ENCODE measurements at places on chromosomes 2 and 18.

- DNase-seq: no peak
These were observed 51.0 kb downstream of the PRELID3A start for GRCh38 chr18:12458771-12459170.

DNA sequence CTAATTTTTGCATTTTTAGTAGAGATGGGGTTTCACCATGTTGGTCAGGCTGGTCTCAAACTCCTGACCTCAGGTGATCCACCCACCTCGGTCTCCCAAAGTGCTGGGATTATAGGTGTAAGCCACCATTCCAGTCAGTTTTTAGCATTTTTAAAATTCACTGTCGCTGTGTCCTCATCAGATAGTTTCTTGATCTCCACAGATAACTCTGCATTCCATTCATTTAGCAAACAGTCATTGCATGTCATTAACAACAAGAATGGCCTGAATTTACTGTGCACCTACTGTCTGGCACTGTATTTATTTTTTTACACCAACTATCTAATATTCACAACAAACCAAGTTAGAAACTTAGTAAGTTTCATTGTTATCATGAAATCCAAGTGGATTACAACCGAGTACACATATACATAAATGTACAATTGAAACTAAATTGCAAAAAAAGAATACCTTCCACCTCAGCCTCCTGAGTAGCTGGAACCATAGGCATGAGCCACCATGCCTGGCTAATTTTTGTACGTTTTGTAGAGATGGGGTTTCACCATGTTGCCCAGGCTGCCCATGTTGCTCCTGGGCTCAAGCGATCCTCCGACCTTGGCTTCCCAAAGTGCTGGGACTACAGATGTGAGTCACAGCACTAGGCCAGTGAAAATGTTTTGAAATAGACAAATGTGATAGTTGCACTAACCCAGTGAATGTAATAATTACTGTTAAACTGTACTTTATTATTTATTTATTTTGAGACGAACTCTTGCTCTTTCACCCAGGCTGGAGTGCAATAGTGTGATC lies 4.3 kb downstream of the MCEE start:
- DNase-seq: no peak

GRCh38 chr2:76642129-76642528 lies 880.0 kb downstream of the LRRTM4 start:
- no peak for DNase-seq

DNA sequence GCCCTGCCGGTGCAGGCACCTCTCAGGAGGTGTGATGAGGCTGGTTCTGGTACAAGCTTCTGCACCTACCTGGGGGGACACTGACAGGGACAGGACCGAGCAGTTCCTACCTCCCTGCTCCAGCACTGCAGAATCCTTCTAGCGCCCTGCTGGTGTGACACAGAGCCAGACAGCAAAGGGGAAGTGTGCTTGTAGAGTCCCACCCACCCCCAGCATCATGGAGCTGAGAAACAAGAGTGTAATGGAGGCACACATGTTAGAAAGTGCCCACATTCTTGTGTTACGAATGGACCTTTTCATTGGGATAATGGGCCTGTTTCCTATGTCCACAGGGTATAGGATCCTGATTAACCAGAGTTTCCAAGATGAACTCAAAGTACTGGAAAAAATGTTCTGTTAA lies 38.3 kb downstream of the OXER1 start:
- DNase-seq: no peak

DNA sequence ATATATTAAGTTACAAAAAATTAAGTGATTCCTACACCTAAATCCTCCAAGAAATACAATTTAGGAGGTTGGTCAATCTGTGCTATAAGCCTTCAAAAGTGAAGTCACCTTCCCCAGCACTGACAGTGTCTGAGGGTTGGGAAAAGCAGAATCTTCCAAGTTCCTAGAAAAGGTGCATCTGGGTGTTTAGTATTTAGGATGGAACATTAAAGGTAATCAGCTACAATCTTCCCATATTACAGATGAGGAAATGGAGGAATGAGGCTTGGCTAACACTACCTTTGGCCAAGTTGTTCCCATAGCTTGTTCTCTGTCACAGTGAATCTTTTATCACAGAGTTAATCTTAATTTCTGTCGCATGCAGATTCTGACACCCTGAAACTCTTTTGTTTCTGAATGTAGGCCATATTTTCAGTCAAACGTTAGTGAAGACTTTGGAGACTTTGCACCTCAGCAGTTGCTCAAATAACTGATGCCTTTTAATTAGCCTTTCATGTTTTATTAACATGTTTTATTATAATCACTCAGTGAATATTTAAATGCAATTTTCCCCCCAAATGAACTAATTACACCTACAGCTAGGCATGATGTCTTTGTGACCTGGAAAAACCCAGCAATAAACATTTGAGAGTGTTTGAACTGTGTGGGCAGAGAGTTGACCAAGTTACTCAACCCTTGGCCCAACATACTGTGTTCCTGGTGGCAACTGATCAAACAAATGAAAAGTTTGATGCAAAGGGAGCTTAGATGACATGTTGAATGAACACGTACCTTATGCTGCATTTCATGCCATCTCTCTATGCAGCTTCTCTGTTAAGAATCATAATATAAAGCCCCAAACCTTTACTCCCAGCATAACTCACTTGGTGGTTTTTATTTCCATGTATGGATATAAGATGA lies 17.6 kb downstream of the FN1 start:
- DNase-seq: no peak

DNA sequence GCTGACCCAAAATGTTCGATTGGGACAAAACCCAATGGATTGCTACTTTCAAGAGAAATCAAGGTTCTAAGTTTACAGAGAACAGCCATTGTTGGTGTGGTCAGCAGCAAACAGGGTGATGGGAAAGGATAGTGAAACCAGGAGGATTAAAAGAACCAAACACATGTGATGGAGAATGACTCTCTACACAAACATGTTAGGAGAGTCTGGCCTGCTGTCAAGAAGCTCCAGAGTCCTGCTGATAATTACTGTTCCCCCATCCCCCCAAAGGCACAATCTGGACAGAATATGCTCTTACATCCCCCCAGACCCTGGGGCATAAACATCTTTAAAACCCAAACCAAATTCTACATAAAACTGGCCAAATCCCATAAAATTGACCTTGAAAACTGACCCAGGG lies 32.0 kb upstream of the ACYP2 start:
- DNase-seq: no peak

GRCh38 chr2:111663471-111664274 lies 220.3 kb downstream of the ANAPC1 start:
- no peak for DNase-seq

GRCh38 chr2:47388888-47389287 lies 14.1 kb upstream of the MSH2 start:
- DNase-seq: no peak

GRCh38 chr18:79679552-79680099 lies at the start of gene CTDP1:
Gene CTDP1, plus strand, starts transcription at chr18:79679803. Its CDS starts 145 bp downstream, at chr18:79679948.
- DNase-seq: peak; percentile 81

GRCh38 chr2:153601812-153602211 lies 123.2 kb upstream of the RPRM start:
- no peak for DNase-seq

DNA sequence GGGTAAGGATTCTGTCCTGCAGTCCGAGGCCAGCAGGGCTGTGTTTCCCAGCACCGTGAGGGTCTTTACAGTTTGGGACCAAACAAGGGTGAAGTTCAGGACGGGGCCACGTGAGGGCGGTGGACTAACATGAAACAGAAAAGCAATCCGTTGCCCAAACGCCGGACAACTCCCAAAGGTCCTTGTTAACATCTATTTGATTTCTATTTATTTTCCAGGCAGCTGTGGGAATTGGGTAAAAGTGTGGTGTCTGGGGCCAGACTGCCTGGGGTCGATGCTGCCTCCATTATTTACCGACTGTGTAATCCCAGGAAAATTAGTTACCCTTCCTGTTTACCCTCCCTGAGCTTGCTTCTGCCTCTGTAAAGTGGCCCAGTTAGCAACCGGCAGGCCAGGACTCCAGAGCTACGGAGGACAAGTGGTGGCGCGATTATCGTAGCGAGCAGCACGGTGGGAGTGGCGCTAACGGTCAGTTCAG lies 66.3 kb upstream of the TCF7L1 start:
- DNase-seq: peak; percentile 26

DNA sequence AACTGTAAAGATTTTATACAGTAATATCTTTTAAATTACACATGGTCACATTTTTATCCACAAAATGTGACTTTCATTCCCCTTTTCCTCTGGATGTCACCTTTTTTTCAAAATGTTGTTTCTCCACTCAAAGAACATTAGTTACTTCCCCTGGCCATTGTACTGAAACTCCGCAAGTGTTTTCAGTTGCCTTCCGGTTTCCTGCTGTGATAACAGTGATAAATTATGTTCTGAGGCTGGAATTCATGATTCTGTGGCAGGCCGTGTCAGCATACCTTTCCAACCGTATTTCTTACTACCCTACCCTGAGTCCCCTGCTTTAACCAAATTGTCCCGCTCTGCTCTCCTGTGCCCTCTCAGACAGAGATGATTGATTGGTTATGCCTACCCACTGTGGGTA lies 53.5 kb downstream of the MGAT5 start:
- DNase-seq: no peak

GRCh38 chr2:6506361-6506794 lies 359.3 kb downstream of the CMPK2 start:
- no peak for DNase-seq

DNA sequence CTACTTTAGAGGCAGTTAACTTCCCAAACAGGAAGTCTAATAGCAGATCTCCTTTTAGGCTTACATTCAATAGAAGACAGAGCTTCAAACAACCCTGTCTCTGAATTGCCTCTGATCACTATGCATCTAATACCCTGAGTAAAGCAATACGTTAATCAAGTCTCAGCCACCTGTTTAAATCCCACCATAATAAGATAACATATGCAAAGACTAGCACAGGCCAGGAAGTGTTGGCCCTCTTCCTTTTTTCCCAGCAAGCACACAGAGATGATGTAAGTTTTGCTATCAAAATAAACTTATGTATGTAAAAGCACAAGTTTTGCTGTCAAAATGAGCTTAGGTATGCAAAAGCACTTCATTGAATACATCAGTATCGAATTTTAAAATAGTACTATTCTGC lies 385.5 kb downstream of the RND3 start:
- DNase-seq: no peak

DNA sequence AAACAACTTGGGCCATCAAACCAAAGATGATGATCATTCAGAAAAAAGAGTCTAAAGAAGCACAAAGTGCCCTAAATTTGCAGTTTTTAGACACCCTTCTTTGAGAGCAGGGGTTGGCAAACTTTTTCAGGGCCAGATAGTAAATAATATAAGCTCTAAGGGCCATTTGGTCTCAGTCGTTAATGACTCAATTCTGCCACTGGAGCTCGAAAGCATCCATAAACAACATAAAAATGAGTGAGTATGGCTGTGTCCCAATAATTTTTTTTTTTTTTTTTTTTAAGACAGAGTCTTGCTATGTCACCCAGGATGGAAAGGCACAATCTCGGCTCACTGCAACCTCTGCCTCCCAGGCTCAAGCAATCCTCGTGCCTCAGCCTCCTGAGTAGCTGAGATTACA lies 152.3 kb downstream of the DTNB start:
- DNase-seq: no peak

DNA sequence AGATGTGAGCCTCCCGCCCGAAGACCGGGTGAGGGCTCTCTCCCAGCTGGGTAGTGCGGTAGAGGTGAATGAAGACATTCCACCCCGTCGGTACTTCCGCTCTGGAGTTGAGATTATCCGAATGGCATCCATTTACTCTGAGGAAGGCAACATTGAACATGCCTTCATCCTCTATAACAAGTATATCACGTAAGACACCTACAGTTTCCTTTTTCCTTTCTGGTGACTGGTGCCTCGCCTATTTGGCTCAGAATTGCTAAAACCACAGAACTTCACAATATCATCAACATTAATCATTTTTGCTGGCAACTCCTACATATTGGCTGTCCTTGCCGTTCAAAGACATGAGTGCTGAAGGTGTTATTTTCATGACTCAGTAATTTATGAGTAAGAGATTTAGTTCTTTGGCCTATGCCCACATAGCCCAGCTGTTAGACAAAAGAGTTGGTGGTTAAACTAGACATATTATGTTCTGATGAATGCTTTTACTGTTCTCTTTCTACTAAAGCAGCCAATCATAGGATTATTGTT lies 2.2 kb downstream of the STAMBP start:
- no peak for DNase-seq
